DMS79 treated with DMSO at 0.1 percent for 48 hours (cell line): ENCODE measurements at places on chromosomes 13 and 19.

GRCh38 chr19:16516381-16516780 lies 20.2 kb downstream of the C19orf44 start:
- DNase-seq, result no peak

- no peak for DNase-seq
Observed at GRCh38 chr19:43700395-43701000, 15.4 kb upstream of the IRGC start.

DNA sequence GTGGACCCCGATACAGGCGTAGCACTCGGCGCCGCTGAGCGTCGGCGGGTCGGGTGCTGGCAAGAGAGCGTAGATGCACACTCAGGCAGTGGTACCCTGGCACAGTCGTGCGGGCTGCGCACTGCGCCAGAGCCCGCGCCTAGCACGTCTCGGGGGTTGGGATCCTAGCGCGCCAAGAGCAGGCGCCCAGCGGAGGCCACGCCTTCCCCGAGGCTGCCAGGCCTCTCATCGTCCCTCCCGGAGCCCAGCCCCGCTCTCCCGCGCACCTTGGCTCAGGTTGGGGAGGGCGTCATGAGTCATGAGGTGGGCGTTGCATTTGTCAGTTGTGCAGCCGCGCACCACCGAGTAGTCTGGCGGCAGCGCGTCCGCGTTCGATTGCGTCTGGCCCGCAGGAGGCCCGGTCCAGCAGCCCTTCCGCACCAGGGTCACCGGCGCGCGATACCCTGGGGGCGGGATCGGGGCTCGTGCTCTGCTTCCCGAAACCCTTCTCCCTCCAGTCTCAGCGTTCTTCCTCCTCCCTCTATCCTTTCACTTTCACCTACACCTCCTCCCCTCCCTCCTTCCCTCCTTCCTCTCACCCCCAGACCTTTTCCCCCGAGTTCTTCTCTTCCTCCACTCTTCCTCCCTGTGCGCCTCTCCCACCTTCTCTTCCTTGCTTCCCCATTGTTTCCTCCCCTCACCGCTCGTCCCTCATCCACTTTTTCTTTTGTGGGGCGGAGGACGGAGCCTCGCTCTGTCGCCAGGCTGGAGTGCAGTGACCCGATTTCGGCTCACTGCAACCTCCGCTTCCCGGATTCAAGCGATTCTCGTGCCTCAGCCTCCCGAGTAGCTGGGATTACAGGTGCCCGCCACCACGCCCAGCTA lies 3.5 kb downstream of the LYPD5 start:
- peak; percentile 81 for DNase-seq

GRCh38 chr19:32373585-32374295 lies 28.3 kb downstream of the ZNF507 start:
- DNase-seq, result no peak

DNA sequence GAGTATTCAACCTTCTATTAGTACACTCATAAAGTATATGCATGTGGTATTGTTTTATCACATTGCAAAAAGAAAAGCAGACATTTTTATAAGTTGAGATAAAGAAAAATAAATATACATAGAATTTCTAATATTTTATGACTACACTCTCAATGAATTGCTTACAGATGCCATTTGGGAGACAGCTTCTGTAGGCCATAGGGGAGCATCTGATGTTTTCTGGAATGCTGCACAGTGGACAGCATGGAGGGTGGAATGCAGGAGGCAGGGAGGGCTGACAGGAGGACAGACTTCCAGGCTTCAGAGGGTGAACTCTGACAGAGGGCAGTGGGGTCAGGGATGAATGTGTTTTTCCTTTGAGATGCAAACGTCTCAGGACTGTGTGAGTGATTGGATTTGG lies 45.8 kb downstream of the MIPEP start:
- DNase-seq, result no peak

DNA sequence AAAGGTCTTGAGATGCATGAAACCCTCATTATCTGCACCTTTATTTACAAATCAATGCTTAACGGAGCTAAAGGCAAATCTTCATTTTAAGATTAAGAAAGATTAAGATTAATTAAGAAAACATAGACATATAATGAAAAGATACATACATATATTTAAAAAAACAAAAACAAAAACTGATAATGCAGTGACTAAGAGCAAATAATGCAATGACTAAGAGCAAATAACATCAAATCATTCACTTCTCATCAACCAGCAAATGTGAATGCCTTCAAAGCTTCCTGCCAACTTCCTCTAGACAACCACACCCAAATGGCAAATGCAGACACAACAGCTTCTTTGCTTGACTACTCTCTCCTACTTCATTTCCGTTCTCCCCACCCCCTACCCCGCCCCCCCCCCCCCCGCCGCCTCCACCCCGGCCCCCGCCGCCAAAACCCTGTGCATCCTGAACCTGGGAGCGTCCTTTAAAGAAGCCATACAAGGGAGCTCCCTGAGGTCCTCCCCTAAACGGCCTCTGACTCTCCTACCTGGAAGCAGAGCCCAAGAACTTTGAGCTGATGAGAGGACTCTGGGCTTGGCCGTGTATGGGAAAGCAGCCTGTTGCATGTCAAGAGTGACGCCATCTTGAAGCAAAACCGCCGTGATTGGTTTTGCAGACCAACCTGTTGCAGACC lies 24.5 kb downstream of the TEX101 start:
- no peak for DNase-seq

GRCh38 chr13:37136187-37136586 lies 30.7 kb upstream of the CSNK1A1L start:
- DNase-seq, result no peak

DNA sequence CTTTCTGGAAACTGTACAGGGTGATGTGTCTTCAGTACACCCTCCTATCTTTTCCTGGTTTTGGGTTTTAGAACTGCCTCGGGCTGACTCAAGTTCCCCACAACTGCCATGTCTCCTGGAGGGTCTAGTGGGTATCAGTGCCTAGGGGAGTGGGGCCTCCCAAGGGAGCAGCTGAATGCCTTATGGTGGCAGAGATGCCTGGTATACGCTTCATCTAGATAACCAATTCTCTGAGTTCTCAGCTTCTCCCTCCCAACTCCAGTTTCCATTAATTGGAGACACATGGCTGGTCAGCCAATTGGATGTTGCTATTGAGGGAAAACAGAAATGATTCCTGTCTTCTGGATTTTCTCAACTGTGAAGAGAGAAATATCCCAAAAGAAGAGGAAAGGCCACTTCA lies 12.8 kb downstream of the ZNF439 start:
- no peak for DNase-seq

- DNase-seq, result no peak
Observed at GRCh38 chr19:5893907-5894703, 9.5 kb downstream of the NDUFA11 start.

- DNase-seq, result no peak
Observed at GRCh38 chr13:94999871-95000270, 287.5 kb upstream of the SOX21 start.

GRCh38 chr13:35995136-35995535 lies 136.0 kb downstream of the DCLK1 start:
- no peak for DNase-seq
